Stimulated activated CD8-positive, alpha-beta memory T cell treated with anti-CD3 and anti-CD28 coated beads, Interleukin-4, amount 100 ng/mL, for 48 hours (primary cell): ENCODE measurements at places on chromosomes 2 and 18.

DNA sequence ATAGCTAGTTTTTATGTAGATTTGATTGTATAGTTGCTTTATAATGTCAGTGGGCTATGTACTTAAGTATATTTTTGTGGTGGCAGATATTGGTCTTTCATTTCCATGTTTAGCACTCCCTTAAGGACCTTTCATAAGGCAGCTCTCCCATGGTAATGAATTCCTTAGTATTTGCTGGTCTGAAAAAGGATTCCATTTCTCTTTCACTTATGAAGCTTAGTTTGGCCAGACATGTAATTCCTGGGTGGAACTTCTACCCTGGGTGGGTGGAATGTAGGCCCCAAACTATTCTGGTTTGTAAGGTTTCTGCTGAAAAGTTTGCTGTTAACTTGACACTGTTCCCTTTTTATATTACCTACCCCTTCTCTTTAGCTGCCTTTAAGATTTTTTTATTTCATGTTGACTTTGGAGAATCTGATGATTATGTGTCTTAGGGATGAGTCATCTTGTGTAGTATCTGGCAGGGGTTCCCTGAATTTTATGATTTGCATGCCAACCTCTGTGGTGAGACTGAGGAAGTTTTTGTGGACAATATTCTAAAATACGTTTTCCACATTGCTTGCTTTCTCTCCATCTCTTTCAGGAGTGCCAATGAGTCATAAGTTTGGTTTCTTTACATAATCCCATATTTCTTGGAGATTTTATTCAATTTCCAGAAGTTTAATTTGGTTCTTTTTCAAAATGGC is 65.4 kb upstream of the VRK2 start:
- no peak for DNase-seq

- no peak for DNase-seq
These were observed 468 bp downstream of the UXS1 start for GRCh38 chr2:106193690-106193976.

DNA sequence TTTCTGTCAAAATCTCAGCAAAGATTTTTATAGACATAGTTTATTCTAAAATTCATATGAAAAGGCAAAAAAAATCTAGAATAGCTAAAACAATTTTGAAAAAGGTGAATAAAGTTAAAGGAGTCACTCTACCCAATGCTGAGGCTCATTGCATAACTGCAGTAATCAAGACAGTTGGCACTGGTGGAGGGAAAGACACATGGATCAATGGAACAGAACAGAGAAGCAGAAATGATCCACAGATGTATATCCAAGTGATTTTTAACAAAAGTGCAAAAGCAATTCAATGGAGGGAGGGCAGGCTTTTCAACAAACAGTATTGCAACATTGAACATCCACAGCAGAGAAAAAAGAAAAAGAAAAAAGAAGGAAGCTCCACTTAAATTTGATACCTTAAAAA is 162.8 kb downstream of the RBM43 start:
- DNase-seq, result no peak

DNA sequence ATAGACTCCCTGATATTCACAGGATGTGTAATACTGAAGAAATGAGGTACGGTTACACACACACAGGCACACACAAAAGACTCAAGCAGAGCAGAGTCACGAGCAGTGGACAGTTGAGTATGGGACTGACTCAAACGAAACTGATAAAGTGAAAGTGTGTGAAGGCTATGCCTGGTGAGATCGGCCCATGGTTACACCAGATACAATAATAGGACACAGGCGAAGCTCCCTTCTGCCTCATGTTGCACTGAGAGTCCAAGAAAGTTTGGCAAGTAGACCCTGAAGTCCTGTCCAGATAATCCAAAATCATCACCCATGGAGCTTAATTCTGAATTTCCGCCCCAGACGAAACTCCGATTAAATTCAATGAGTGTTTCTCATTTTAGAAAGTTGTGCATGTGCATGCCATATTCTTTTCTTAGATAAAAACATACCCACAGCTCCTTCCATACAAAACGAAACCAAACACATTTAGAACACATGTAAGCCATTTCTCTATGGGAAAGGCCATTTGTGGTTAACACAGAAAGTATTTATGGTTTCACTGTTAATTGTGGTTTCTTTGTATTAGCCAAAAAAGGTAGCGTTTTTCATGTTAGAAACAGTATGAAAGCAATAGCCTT is 567.6 kb downstream of the PLCL1 start:
- no peak for DNase-seq

DNA sequence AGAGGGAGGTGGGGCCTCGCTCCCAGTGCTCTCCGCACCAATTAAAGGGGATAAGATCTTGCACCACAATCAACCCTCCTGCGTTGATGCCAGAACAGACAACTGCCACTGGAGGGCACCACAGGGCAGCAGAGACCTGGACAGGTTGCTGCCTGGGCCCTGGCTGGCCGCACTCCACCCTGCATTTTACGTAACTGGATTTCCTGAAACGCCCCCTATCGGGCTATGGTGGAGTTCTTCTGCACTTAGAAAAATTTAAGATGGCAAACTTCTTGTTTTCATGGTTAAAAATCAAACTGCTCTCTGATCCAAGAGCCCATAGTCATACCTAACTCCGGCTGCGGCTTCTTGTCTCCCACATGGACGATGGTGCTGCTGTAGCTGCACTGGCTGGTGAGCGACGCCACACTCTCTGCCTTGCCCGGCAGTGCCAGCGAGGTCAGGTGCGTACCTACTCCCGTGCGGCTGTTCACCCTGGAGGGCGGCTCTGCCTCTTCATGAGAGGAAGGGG is 16.8 kb upstream of the HES6 start:
- DNase-seq, result peak; percentile 82

GRCh38 chr2:105488285-105488684 is 89.4 kb upstream of the FHL2 start:
- no peak for DNase-seq

DNA sequence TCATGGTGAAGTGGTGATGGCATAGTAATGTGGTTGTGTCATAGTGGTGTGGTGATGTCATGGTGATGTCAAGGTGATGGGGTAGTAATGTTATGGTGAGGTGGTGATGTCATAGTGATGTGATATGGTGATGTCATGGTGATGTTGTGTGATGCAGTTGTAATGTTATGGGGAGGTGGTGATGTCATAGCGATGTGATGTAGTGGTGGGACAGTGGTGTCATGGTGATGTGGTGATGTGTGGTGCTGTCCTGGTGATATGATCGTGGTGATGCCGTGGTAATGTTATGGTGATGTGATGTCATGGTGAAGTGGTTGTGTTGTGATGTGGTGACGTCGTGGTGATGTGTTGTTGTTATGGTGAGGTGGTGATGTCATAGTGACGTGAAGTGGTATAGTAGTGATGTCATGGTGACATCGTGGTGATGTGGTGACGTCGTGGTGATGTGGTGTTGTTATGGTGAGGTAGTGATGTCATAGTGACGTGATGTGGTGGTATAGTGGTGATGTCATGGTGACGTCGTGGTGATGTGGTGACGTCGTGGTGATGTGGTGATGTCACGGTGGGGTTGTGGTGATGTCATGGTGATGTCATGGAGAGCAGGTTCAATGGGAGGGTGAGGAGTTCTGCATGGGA is 242.7 kb upstream of the MYT1L start:
- no peak for DNase-seq

GRCh38 chr2:150135223-150135883 is 352.1 kb downstream of the RND3 start:
- no peak for DNase-seq

- no peak for DNase-seq
These were observed 416.0 kb upstream of the CNTNAP5 start for GRCh38 chr2:123609077-123609476.

DNA sequence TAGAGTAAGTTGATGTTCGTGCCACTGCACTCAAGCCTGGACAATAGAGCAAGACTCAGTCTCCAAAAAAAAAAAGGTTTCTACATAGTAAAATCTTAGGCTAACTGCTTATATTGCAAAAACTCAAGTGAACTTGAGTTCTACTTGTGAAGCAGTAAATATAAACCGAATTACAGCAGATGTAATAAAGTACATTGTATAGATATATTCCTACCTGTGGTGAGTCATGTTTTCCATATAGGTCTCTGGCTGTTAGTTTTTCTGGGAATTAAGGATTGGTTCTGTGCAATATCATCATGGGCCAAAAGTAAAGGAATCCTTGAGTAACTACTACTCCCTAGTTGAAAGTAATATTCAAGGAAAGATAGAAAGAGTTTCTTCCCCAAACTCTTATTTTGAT is 159.9 kb downstream of the DYM start:
- no peak for DNase-seq

DNA sequence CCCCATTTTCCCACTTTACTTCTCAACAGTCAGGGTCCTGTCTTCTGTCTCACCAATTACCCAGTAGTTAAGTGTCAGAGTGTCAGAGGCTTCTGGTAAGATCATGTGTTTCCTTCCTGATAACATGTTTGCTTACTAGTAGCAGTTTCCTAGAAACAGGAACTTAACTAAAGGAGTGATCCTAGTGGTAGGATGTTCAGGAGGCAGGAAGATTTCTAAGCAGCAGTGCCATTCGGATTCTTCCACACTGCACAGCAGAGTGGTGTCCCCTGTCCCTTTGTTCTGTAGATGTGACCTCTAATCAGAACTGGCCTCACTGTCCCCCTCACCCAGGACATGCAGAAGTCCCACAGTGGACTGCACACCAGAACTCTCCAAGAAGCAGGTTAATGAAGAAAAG is 221.8 kb upstream of the OSR1 start:
- no peak for DNase-seq

DNA sequence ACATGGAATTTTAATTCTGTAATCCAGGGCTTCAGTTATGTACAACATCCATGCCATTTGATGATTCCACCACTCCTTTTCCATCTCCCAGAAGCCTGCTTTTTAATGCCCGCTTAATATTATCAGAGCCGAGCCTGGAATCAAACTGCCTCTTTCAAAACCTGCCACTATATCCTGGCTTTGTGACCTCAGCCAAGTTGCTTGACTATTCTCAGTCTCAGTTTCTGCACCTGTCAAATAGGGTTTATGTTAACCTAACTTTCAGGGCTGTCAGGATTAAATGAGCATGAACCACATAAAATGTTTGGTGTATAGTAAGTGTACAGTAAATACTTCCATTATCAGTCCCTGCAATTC is 108.7 kb downstream of the XRCC5 start:
- no peak for DNase-seq

GRCh38 chr2:207528980-207529329 is 807 bp upstream of the CREB1 start:
- peak; percentile 71 for DNase-seq

DNA sequence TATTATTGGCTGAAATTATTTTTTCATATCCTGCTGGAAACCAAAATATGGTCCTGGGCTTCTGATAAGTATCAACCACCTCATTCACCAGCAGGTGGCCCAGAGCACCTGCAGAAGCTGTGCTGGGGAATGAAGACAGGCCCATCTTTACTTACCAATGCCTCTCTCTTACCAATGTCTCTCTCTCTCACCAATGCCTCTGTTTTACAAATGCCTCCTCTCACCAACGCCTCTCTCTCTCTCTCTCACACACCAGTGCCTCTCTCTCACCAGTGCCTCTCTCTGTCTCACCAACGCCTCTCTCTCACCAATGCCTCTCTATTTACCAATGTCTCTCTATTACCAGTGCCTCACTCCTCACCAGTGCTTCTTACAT is 2.3 kb upstream of the MAL start:
- peak; percentile 52 for DNase-seq
